Large intestine (tissue), 12 donors: ENCODE measurements at places on chromosomes 16 and 17. TPM values are rescaled to one million over a fixed set of nuclear protein-coding genes. Genes with fewer than 3 reads are reported as not detected.

DNA sequence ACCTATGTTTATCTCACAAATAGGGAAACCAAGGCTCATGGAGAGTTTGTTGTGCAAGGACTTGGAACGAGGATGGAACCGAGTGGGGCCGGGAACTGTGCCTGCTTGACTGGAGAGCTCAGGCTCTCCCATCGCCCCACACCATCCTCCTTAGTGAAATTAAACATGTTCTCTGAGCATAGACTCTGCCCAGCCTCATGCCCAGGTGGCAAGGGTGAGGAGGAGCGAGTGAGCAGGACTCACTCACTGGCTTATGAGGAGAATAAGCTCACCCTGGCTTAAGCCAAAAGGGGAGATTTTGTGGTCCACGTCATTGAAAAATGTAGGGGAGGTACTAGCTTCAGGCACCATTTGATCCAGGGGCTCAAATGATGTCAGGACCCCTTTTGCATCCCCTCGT, 44.8 kb downstream of the NKD1 start:
- no peak for DNase-seq
- H3K27me3 ChIP-seq, result no peaks in the 10 kb centered on the region
- no peaks in the 10 kb centered on the region for H3K36me3 ChIP-seq
- no peak overlapping the region for H3K27ac ChIP-seq
- H3K4me3 ChIP-seq, result no peak overlapping the region

DNA sequence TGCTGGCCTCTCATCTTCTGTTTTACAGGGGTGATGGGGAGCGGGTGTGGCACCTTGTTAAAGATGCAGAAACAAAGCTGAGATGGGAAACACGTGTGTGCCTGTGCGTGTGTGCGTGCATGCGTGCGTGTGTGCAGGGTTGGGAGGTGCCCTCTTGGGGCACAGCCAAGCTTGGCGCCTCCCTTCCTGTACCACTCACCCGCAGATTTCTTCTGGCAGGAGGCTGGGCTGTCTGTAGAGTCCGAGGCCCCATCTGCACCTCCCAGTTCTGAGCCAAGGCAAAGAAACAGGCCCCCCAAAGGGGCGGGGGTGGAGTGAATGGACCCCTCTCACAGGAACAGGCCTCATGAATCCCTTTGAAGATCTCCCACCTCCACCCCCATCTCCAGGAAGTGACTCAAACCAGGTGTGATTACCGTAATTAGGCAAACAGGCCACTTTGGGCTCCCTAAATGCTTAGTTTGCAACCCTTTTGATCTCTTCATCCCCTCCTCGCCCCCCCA, 20.9 kb downstream of the TNS4 start:
- H3K4me1 ChIP-seq, result peaks cover 14% of the 10 kb centered on the region
- H3K27me3 ChIP-seq, result peaks cover 17% of the 10 kb centered on the region
- H3K4me3 ChIP-seq, result no peak overlapping the region
- H3K36me3 ChIP-seq, result no peaks in the 10 kb centered on the region

- peaks cover 4% of the 10 kb centered on the region for H3K4me1 ChIP-seq
- no peak overlapping the region for H3K4me3 ChIP-seq
- no peak for DNase-seq
- no peaks in the 10 kb centered on the region for H3K27me3 ChIP-seq
- H3K36me3 ChIP-seq, result no peaks in the 10 kb centered on the region
These were observed 26.7 kb upstream of the GPATCH8 start for GRCh38 chr17:44529864-44530263.

ZMYND15 gene
- polyA plus RNA-seq, result 5.1 TPM

SBK1 gene
- 3.2 TPM for polyA plus RNA-seq

GRCh38 chr16:50401355-50401754, 32.6 kb upstream of the BRD7 start:
- DNase-seq, result no peak
- no peaks in the 10 kb centered on the region for H3K27me3 ChIP-seq
- H3K4me3 ChIP-seq, result no peak overlapping the region

HMOX2 gene
- 47.6 TPM for polyA plus RNA-seq

DNA sequence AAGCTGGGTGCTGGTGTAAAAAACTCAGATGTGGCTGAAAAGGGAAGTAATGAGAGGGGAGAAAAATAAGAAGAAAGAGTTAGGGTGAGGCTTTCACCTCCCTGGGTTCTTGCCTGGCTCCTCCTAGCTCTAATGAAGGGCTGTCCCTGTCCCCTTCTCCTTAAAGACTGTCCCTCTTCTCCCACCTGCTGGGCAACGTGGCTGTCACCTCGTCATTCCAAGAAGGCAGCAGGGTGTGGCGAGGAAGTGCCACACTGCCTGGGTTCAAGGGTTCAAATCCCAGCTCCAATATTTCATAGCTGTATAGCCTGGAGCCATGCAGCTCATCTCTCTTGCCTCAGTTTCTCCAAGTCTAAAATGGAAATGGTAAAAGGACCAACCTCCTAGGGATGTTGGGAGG, 122.5 kb upstream of the CACNG5 start:
- H3K4me1 ChIP-seq, result peaks cover 15% of the 10 kb centered on the region
- H3K36me3 ChIP-seq, result peaks cover 3% of the 10 kb centered on the region
- no peak overlapping the region for H3K4me3 ChIP-seq
- DNase-seq, result no peak
